Iris pigment epithelial cell (primary cell): ENCODE measurements at places on chromosomes 11 and 22.

DNA sequence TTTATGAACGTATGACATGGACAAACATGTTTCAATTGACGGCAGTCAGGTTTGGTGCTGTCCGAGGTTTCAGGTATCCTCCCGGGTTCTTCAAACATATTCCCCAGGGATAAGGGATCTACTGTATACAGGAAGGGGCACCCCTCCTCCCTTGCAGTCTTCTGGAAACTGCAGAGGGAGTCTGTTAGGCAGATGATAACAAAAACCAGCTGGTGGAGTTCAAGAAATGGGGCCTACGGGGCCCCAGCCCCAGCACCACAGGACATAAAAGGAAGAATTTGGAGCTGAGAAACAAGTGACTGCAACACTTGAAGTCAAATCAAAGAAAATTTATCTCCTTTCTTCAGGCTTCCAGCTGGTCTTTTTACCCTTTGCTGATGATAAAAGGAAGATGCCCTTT, 32.1 kb downstream of the SNU13 start:
- no peak for DNase-seq

GRCh38 chr22:40441761-40442390, 71.5 kb downstream of the SGSM3 start:
- no peak for DNase-seq

GRCh38 chr11:63920939-63921417, 4.0 kb upstream of the RCOR2 start:
- no peak for DNase-seq

DNA sequence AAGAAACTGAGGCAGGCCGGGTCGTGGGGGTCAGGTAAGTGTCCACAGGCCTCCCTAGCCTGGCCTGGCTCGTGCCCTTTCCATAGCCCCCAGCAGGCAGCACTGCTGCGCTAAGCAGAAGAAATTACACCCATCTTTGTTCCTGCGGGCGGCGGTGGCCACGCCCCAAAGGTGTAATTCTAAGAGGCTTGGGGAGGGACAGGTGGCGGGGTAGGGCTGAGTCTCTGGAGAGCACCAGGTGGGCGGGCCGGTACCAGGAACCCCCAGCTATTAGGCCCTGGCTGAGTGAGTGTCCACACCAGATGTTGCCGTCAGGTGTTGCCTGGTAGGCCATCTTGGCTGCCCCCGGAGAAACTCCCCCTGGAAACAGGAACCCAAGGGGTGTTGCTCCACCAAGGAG, 12.3 kb upstream of the ARAP1 start:
- no peak for DNase-seq

- no peak for DNase-seq
Observed at GRCh38 chr11:86292912-86293616, 9.0 kb upstream of the HIKESHI start.

DNA sequence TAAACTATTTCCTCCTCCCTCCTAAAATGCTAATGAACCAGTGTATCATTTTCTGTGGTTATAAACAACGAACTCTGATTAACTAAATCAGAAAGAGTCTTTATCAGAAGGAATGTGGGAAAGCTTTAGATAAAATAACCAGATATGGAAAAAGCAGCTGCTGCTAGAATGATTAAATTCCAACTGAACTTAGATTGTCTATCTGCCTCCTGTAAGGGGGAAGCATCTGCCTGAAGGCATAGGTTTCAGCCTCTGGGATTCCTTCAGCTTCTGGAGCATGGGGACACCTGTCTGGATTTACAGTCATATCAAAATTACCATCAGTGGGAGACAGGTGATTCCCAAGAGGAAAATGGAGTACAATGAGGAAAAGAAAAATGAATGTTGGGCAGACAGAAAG, 1095.5 kb upstream of the CCDC90B start:
- no peak for DNase-seq

DNA sequence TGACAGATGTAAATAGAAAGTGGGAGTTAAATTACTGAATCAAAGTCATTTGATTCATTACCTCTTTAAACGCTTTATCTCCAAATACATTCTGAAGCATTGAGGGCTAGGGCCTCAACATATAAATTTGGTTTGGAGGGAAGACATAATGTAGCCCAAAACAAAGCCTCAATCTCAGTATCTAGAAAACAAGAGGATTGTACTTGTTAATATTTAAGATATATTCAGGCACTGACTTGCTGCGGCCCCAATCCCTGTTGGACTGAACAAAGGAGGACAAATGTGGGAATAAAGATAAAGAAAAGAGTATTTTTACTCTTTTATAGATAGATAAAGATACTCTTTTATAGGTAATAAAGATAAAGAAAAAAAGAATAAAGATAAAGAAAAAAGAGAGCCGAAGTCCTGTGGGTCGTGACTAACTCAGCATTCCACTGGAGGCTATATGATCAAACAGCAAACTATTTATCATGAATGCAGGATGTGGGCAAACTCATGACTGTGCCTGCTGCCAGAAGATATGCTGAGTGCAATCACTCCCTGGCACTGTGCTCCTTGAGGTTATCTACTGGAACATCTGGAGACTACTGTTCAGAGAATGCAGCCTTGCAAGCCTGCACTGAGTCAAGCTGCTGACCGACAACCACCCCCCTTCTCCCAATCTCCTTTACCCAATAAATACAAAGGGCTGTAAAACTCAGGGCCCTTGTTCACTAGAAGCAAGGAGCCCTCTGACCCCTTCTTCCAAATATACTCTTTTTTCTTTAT, 6.9 kb downstream of the OR10V1 start:
- peak; percentile 91 for DNase-seq

DNA sequence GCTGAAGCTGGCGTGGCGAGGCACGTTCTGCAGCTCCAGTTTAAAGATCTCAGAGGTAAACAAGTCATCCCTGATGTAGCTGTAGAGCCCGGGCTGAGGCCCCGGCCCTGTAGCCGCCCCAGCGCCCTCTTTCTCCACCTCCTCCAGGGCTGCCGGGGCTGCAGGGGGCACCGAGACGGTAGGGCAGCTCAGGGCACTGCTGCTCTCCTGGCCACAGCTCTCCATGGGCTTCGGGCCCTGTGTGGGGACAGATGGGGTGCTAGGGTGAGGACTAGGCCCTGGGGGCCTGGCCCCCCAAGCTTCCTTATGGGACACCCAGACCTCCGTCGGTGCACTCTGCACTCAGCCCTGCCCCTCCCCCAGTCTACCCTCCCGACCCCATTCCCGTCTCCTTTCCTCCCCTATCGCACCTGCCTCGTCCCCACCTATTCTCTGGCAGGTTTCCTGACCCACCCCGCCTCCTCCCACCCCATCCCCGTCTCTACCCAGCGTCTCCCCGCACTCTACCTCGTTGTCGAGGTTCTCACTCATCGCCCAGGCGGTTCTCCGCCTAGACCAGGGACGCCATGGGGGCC, 559 bp downstream of the RANBP1 start:
- no peak for DNase-seq

DNA sequence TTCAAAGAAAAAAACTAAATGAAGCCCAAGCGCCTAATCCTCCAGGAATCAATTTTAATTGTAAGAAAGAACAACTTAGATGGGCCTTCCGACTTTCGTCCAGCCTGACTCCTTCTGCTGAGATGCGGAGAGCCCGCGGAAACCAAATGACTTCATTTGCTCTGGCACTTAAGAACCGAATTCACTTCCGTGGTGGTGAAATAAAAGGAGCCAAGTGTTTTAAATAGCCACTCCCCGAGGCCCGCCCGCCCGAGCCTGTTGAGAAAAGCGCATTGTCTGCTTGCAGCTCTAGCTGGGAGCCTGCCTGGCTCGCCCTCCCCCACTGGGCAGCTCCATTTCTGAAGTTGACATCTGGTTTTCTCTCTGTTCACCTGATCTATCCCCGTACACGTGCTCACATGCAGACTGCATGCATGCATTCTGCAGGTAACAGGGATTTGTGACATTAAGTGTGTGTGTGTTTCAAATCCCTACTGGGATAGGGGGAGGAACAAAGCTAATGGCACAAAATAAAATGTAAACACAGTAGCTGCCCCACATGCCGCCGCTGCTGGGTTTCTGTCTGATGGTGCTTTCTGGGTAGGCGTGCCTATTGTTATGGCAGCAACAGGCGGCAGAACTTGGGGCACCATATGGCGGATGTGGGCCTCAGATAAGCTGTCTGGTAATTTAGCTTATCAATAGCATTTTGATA, 6.2 kb downstream of the TEAD1 start:
- DNase-seq = peak; percentile 97

DNA sequence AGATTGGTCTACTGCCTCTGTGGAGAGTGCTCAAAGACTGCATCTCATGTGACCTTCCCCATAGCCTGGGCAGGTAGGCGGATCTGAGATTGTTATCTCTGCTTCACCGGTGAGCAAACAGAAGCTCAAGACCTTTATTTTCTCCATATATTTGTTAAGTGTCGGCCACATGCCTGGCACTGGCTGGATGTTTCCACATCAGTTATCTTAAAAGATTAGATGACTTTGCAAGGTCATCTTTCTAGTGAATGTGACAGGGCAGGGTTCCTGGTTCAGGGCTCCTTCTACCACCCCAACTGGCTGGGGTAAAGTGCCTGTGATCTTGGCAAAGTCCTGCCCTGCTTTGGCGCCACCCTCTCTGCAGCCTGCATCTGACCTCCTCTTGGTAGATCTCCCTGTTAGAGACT, 125.0 kb downstream of the CCDC81 start:
- no peak for DNase-seq

DNA sequence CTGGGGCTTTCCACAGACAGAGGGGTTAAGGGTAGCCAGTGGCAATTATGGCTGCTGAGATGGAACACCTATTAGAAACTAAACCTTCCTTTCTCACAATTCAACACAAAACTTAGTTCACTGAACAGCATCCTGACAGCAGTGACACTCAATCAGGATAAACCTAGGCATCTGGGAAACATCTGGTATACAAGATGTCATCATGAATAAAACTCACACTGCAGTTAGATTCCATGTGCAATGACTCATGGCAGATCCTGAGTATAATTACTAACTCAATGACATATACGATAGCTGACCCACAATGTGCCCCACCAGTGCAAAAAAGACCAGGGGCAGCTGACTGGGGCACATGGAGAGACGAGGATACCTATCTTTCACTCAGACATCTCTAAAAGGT, 17.7 kb downstream of the RBFOX2 start:
- DNase-seq = peak; percentile 81

DNA sequence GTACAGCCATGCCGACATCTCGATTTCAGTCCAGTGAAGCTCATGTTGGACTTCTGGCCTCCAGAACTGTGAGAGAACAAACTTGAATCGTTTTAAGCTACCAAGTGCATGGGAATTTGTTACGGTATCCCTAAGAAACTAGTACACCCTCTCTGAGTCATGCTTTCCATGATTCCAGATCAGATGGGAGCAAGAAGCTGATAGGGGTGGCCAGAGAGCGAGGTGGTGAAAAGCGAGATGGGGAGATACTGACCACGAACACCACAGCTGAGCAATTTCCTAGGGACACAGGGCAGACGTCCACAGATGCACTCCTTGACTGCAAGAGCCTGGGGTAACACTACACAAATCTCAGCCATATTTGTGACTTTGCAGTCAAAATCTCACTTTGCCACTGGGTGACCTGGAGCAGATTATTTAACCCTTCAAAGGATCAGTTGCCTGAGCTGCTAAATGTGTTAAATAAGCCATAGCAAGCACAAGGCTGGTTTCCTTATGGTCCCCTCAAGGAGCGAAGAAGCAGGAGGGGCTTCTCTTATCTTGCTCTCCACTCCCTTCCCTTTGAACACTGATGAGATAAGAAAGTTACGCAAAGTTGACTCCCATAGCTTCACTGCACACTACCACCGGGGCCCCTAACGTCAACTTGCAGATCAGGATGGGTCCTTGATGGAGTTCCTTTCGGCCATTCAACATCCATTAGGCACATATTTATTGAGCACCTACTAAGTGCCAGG, 22.6 kb upstream of the RCN1 start:
- peak; percentile 39 for DNase-seq

- DNase-seq = peak; percentile 89
Observed at GRCh38 chr11:19380375-19380774, 139.6 kb upstream of the E2F8 start.

DNA sequence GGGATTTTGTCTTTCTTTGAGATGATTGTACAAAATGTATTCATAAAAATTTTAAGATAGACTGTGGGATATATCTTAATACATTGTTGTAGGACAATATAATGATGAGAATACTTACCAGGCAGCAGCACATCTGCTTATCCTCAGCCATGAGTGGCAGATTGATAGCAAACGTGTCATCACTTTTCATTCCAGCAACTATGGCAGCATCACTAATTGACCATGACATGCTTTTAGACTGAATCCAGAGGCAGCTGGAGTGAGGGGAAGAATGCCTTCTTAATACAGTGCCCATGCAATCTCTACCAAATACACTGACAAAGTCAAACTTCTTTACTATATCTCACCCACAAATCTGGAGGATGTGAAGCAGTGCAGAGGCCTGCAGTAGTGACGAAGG, 755.2 kb upstream of the RAG2 start:
- DNase-seq = no peak

- no peak for DNase-seq
Observed at GRCh38 chr22:44089717-44090570, 65.8 kb downstream of the PARVB start.

- DNase-seq = no peak
Observed at GRCh38 chr11:68340784-68341556, 28.6 kb downstream of the LRP5 start.

- DNase-seq = peak; percentile 95
Observed at GRCh38 chr22:28139961-28140360, 220.9 kb upstream of the PITPNB start.

- peak; percentile 62 for DNase-seq
Observed at GRCh38 chr11:74321487-74322188, 10.2 kb upstream of the P4HA3 start.

DNA sequence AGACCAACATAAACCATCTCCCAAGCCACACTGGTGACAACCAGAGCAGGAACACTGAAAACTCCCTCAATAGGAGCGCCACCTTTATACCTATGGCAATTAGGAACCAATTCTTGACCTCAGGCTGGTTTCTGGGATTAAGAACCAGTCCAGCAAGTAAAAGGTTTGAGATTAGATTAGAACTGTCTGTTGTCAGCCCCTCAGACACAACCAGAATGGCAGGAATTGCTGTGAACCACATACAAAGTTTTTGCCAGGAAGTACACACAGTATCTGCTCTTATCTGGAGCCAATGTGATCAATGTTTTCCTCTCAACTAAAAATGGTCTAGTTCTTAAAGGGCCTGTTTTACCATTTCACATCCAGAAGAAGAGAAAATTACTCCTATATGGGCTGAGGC, 55.2 kb downstream of the RBFOX2 start:
- DNase-seq = no peak
